ENCODE measurements at places on chromosomes 3 and 15.

- DNase-seq: no peak
These were observed 50.7 kb upstream of the SEC61A1 start for GRCh38 chr3:128001576-128001975.

DNA sequence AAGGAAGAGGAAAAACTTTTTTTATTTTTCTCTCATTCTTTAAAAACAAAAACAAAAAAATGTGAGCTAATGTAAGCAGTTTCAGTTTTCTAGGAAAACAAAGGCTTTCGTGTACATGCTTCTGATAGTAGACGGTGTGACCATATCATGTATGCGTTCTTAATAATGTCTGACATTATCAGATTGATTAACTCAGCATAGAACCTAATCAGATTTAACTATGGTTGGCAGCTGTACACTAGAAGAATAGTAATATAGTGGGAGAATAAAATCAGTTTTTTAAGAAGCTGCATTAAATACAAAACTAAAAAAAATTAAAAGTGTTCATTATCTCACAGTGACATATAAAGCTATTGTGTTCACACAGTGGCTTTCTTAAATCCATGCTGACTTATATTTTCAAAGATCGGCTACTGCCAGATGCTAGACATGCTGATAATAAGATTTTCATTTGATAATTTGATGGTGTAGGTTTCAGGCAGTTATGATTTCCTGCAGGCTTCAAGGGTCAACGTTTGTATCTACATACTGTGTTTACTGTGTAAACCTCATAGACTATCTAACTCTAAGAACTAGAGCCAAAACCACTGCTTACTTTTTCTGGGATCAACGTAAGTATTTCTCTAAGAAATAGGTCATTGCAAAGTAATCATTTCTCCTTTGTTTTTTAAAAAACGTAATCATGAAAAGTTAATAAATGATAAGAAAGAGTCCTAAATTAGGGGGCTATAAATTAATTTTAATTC is 74.0 kb downstream of the UBE2E2 start:
- no peak for DNase-seq

DNA sequence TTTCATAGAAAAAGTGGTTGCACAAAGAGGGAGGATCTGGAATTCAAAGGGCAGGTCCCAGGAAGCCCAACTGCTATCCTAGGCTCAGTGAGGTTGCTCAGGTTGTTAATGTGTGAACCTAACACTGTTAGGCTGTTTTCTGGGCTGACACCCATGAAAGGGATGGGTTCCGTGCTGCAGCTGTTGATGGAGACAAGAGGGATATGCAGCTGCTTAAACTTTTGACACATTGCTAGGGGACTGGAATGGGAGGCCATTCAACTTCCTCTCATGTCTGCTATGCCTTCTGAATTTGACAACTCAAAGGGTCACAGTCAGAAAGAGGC is 198.0 kb upstream of the NR2E3 start:
- DNase-seq: no peak

DNA sequence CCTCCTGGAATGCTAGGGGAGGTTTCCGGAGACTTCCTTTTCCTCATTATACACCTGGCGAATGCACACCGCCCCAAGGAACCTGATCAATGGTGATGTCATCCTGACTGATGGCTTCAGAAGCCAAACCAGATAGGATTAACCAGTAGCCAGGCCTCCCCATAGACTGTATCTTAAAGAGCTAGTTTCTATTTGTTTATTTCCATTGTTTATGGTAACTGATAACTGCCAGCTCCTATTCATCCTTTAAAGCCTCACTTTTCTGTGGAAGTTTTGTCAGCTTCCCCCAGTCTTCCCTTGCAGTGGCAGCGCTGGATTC is at the start of gene MKRN2OS:
MKRN2OS (minus strand) TSS at position 27 of the 319 bp plus-strand sequence. CDS start 35 bp downstream, outside the sequence.
- peak; percentile 63 for DNase-seq

GRCh38 chr3:2526926-2527325 is 428.3 kb downstream of the CNTN4 start:
- DNase-seq: no peak

DNA sequence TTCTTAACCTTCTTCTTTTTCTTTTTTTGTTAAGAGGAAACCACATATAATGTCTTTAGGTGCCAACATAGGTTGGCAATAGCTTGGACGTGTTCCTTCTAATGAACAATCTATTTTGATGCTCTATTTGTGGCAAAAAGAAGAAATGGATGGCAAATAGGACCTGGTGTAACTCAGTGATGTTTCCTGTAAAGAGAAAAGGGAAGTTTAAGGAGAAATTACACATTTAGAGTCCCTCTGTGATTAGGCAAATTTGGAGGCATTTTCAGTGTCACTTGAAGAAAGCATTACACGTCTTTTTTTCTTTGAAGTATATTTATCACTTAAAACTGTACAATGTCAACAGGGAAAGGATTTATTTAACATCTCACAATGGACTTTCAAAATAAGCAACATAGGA is 327.1 kb downstream of the ZIC1 start:
- DNase-seq: no peak

GRCh38 chr15:100653608-100654007 is 51.2 kb downstream of the ASB7 start:
- DNase-seq: no peak

GRCh38 chr15:43469867-43470266 is 23.1 kb downstream of the TP53BP1 start:
- no peak for DNase-seq

GRCh38 chr3:56122911-56123310 is 345.4 kb downstream of the ERC2 start:
- DNase-seq: no peak

GRCh38 chr3:65963787-65964677 is 74.7 kb downstream of the MAGI1 start:
- peak; percentile 23 for DNase-seq

All from iPS DF 19.7 (cell line).